T follicular helper cell (primary cell): ENCODE measurements at places on chromosomes 6 and 20.

- DNase-seq = no peak
Observed at GRCh38 chr6:53529324-53530036, 15.4 kb downstream of the GCLC start.

DNA sequence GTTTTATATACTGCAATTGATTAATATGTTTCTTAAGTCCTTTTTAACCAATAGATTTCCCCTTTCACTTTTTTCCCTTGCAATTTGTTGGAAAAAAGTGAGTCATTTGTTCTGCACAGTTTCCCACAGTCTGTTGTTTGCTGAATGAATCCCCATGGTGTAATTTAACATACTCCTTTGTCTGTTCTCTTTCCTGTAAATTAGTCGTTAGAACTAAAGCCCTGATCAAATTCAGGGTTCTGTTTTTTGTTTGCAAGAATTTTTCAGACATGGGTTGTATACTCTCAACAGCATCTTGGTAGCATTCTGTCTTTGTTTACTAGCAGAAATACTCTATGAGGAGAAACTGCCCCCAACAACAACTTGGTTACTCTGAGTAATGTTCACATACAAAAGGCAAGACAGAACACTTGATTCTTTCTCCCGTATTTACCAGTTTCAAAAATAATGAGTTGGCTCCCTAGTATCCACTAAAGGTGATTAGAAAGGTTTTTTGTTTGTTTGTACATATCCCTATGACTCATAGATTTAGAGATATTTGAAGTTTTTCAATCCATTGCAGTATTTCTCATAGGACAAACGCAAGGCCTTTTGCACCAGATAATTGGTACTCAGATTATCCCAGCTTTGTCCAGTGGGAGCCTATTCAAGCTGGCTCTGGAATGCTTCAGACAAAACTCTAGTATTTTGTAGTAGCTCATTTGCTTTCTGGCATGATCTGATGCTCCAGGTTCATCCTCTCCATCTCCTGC lies 16.5 kb downstream of the BLOC1S5 start:
- no peak for DNase-seq

- DNase-seq = no peak
Observed at GRCh38 chr20:45114465-45115385, at the start of gene WFDC5. Gene WFDC5 (minus strand): TSS chr20:45115174. CDS start chr20:45115083, 91 bp downstream.

DNA sequence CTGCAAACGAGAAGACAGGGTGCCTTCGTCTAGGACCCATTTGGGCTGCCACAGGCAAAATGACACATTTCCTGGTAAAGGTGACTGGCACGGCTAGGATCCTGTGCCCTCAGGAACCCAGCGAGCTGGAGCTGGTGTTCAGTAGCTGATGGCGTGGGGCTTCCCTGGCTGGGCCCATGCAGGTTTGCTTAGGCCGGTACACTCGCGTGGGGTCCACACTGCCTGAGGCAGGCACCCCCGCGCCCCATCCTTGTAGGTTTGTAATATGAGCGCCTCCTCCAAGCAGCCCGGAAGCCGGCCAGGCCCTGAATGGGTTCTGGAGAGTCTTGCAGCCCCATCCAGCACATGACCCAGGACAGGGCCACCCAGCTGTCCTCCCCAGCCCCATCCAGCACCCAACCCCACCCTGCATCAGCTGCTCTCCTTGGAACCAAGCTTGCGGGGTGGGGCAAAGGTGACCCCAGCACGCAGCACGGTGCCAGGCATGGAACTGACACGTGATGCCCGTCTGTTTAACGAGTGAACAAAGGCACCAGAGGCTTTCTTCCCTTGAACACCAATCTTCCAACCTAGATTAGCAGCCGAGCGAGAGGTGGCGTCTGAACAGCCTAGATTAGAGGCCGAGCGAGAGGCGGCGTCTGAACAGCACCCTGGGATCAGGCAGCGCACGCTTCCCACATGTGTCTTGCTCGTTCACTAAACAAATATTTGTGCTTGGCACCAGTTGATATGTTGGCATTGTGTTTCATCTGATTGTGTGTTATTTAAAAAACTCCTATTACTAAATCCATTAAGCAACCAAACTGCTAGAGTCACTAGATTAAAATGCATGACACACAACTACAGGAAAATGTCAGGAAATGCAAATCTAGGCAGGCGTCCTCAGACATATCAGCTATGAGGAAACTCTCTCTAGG lies 112.1 kb downstream of the DLL1 start:
- no peak for DNase-seq
